ENCODE measurements at places on chromosomes 12 and 14.

DNA sequence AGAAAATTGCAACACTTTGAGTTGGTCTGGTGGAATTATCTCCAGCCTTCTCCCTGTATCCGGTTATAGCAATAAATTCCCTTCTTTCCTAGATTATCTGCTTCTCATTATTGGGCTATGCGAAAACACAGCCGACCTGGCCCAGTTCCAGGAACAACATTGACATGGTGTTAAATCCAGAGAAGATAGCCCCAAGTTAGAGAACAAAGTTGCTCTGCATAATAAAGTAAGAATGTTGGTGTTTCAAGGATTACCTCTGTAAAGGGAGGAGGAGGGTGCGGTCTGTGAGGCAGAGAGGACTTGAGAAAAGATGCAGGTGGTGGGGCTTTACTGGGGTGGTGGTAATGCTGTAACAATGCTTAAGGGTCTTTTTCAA lies 12.1 kb downstream of the TCL1A start:
- DNase-seq, result no peak

DNA sequence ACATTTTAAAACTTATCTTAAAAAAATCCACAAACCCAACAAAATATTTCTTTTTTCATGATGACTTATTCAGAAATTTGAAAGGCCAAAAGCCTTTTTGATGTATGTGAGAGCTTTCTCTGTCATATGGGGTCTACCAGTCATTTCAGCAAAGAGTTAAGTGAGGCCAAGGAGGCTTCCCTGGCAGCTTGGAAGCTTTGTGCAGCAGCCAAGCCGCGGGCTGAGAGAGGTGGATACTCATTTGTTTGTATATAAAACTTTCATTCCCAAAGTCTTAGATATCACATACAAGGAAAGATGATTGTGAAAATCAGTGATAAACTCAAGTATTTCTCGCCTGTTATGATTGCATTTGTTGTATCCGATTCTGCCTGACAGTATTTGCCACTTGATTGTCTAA lies 48.5 kb upstream of the RNU6-8 start:
- DNase-seq, result no peak

DNA sequence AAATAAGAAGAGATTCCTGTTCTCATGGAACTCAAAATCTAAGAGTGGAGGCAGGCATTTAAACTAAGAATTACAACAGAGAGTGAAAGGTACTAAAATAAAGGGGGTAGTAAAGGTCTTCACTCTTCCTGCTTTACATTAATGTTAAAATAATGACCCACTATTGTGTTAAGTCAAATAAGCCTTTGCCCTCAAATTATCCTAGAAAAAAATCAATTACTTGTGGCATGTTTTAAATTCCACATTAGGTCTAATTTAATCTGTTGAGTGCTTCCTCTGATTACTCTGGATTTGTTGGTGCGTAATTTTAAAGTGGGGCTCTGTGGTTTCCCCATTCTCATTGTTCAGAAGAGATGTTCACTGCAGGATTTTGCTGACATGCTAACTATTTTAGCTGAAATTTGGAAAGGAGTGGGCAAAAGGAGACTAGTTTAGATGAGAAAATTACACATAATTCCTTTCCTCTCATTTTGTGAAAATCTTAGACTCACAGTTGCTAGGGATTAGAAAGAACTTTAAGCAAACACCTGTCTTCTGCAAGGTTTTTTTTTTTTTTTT lies 35.5 kb downstream of the BTG1 start:
- DNase-seq, result no peak

DNA sequence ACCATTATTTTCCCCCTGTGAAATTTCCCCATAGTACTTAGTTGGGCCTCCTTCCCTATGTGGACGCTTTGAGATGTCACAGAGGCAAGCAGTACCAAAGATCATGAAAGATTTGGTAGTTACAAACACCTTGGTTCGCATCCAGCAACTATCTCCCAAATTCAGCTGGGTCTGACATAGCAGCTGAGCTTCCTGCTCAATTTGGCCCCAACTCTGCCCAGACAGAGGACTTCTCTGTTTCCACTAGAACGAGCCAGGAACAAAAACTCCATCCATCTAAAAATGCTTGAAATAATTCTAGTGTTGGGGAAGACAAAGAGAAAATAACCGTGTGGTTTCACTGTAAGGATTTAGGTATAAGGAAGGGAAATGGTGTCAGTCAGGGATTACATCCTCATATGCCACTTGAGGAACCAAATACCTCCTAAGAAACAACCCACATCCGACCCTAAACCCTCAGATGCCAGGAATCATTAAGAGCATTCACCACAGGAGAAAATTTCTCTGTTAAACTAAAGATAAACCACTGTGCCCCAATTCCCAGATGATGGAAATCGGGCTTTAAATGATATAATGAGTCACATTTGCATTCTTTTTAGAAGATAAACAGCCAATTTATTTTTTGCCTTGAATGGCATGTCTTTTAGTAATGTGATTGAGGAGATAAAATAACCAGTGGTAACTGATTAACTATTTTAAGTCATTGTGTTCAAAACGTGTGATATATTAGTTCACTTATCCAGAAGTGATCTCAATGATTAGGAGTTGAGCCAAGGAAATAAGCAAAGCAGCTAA lies 103.7 kb upstream of the IFNG-AS1 start:
- DNase-seq, result no peak

DNA sequence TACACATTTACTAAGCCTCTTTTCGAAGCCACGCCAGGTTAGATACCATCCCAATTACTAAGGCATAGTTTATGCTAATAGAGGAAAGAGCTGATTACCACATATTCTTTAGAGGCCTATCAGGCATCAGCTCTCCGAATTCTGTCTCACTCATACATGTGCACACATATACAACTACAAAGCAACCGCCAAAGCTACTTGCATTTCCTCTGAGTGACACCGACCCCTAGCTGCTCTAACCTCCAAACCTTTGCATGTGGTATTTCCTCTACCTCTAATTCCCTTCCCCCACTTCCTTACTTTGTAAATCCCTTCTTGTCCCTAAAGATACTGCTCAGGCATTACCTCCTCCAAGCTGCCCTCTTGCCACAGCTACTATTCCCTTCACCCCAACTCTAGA lies 107.2 kb downstream of the DUSP6 start:
- DNase-seq, result peak; percentile 67

DNA sequence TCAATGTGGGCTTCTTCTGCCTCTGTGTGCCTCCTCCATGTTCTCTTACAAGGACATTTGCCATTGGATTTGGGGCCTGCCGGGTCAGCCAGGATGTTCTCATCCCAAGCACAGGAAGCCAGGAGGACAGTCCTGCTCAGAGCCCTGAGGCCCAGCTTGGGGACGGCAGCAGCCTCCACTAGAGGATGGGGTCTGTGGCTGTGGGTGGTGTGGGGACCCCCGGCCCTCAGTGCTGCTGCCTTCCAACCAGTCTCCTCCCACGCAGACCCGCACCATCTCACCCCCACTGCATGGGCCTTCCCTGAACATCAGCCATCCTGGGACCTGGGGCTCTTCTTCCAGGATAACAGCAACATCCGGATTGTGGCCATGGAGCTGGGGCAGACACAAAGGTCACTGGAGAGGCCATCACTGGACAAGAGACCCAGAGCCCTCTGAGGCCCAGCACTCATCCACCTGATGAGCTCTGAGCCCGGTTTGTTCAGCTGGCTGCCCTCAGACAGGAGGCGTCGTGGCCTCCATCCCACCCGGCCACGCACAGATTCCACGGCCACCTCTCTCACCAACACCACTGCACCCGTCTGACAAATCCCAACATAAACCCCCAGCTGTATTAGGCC lies 56.5 kb upstream of the C14orf180 start:
- DNase-seq, result no peak

DNA sequence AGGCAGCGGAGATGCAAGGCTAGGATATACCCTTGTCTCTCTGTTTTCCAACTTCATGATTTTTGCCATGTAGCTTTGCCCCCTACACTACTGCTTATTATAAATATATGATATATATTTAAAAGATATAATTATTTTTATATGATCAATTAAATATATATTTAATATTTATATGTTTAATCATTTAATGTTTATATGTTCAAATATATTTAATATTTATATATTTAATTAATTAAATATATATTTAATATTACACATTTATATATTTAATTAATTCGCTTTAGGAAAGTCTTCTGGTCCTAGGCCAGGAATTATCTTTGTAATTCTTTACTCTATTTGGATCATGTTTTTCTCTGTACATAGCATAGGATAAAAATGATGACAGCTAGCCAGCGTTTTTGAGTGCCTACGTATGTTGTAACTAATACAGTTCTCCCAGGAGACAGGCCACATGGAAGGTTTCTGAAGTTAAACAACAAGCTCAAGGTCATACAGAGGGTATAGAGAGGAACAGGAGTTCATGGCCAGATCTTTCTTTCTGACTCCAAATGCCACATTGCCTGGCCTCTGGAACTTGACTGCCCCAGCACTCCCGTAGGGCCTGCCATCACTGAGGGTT lies 192.5 kb downstream of the KCNA5 start:
- no peak for DNase-seq

DNA sequence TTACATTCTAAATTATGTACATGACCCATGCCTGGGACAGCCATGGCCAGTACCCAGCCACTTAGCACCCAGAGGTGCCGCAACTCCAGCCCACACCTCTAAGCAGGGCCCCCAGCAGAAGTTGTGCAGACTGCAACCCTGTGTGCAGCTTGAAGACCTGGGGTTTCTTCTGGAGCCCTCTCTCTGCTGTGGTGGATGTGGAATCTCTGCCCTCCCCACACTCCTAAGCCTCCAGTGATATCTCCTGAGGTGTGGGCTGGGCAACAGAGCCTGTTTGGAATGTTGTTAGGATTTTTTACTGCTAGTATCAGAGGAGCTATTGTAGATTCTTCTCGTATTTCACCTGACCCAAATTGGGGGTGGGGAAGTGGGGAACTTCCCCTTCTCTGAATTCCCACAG lies 59.4 kb upstream of the TUNAR start:
- no peak for DNase-seq

DNA sequence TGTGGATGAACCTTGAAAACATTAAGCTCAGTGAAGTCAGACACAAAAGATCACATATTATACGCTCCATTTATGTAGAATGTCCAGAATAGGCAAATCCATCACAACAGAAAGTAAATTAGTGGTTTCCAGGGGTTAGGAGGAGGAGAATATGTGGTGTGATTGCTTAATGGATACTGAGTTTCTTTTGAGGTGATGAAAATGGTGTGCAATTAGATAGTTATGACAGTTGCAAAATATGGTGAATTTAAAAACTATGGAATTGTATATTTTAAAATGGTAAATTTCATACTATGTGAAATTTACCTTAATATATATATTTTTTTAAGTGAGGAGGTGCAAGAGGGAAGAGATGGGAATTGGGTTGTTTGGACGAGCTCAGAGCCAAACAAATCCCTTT lies 46.3 kb upstream of the KICS2 start:
- no peak for DNase-seq

DNA sequence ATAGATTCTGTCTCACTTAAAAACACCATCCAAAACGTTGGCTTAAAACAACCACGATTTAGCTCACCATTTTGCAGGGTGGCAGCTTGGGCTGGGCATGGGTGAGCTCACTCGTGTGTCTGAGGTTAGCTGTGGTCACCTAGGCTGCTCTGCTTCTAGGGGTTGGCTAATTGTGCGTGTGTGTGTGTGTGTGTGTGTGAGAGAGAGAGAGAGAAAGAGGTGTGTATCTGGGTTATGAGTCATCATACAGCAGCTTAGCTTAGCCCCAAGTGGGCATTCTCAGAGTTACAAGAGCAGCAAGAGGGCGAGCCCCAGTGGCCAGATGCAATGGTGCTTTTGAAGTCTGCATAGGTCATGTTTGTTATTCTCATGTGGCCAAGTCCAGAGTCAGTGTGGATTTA lies 6.0 kb downstream of the FBXW8 start:
- DNase-seq, result peak; percentile 81

DNA sequence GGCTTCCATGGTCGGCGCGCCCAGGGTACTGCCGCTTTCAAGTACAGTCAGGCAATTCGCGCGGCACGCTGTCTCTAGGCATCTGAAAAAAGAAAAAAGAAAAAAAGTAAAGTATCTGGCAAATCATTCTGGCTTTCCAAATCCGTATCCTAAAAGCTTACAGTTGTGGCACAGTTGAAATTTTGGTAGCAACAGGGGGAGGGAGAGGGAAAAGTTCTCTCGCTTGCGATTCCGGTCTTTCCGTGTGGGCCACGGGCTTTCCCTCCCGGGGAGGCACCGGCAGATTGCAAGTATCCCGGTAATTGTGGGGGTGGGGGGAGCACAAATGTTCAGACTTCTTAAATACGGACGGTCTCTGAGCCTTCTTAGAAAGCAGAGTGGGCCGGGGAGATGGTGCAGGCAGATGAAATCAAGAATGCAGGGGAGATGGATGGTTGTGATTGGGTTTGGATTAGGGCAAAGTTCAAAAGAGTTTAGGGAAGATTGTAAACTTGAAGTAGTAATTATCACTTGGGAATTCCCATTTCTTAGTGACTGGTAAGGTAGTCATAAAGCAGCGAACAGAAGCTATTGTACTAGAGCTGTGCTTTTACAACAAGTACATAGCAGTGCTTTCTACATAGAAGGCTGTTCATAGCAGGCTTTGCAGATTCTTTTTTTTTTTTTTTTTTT lies 1.2 kb downstream of the SOCS2 start:
- DNase-seq, result no peak

- no peak for DNase-seq
These were observed 23.2 kb upstream of the PARP11 start for GRCh38 chr12:3896356-3896755.

DNA sequence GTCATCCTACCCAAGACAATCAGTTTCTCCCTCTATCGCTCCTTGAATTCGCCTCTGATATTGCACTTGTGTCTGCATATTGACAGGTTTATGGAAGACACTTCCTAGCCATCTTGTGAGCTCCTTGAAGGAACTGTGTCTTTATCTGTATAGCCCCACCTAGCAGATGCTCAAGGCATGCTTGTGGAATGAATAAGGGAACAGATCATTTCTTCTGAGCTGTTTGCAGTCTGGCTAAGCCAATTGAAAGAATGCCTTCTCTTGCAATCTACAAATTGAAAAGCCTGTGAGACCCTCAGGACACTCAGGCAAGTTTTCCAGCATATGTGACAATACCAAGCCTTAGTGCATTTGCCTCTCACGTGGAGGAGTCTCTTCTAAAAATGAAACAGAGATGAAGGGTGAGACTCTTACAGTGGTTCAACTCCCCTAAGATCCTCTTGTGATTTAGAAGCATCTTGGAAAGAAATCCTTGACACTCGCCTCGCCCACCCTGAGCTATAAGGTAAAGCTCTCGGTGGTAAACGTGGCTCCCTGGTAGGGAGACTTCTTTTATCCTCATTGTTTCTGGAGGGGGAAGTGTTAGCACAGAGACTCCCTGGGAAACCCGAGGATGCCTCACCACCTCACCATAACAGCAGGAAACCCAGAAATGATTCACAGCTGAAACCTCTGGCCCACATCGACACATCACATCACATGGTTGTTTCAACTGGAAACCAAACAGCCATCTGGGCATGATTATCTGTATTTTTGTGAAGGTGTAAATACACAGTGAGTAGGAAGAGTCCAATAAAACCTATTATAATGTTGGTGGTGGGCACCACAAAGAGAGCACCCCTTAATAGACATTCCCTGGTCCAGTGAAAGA lies 112.3 kb upstream of the BCL2L14 start:
- DNase-seq, result peak; percentile 88

- no peak for DNase-seq
These were observed 60.5 kb upstream of the LRIG3 start for GRCh38 chr12:58980768-58981167.

- DNase-seq, result no peak
These were observed 2.8 kb downstream of the ISCU start for GRCh38 chr12:108565146-108565545.

GRCh38 chr12:122013791-122014590 lies 7.7 kb upstream of the BCL7A start:
- no peak for DNase-seq

GRCh38 chr12:18250313-18250916 lies 10.9 kb upstream of the PIK3C2G start:
- DNase-seq, result peak; percentile 51

Data from activated CD4-positive, alpha-beta T cell treated with anti-CD3 and anti-CD28 coated beads, Interleukin-2, Interleukin-6, amounts not matched to agents 100 ng/mL and 50 ng/mL, durations not matched to agents 16 hours and 8 hours (primary cell).